ENCODE measurements at places on chromosomes 1 and 21.
A peak's percentile ranks its signal among the peaks of the same experiment; 100 is the strongest.

- DNase-seq: no peak
Measured at GRCh38 chr1:106960412-106960811, 96.1 kb upstream of the PRMT6 start.

DNA sequence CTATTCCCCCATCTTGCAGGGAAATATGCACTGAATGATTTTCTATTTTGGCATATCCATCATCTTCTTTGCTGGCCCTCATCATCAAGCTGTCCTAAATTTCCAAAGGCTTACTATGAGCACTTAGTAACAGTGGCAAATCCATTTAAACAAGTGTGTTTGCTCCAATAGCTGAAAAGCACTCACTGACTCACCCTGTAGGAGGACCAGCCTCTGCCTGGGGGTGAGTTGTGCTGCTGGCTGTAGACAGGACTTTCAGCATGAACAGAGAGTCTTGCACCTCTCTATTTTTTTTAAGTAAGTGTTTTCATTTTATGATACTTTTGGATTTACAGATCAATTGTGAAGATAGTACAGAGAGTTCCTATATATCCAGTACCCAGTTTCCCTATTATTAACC is 97.3 kb downstream of the SLC35F3 start:
- DNase-seq: no peak

DNA sequence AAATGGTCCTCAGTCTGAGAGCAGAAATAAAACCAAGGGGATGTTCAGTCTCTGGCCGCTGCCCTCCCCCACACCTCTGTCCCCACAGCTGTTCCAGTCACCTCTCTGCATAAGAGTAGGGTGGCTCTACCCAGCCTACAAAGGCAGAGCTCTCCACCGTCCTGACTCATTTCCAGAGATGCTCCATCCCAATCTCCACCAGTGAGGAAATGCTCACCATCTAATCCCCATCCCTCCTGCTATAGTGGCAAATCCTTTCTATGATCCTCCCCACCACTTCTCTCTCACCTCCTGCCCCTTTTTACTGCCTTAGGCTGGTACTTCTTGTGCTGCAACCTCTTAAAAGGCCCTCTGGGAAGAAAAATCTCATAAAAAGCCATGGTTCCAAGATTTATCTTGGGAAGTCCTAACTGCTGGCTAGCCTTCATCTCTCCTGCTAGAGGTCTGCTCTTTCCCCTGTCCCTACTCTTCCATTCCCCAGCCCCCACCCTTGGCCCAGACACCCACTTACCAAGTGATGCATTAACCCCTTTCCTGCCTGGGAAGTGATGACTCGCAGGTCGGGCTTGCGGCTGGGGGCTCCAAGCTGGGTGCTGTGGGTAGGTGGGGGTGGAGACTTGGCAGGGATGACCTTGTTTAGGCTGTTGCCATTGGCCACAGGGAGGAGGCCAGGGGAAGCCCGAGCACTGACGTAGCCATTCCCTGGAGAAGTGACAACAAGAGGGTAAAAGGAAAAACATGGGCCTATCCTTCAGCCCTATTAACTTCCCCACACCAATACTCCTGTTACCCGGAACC is 23.9 kb downstream of the MEF2D start:
- peak; percentile 86 for DNase-seq

- DNase-seq: no peak
Measured at GRCh38 chr1:97119260-97120158, 397.9 kb downstream of the PTBP2 start.

- no peak for DNase-seq
Measured at GRCh38 chr1:59394706-59395425, 98.0 kb downstream of the FGGY start.

GRCh38 chr1:223486366-223486765 is 93.2 kb downstream of the CCDC185 start:
- no peak for DNase-seq

- DNase-seq: no peak
Measured at GRCh38 chr1:73676186-73676585, 521.8 kb downstream of the LRRIQ3 start.

GRCh38 chr21:44911384-44912157 is 9.1 kb downstream of the ITGB2 start:
- no peak for DNase-seq

DNA sequence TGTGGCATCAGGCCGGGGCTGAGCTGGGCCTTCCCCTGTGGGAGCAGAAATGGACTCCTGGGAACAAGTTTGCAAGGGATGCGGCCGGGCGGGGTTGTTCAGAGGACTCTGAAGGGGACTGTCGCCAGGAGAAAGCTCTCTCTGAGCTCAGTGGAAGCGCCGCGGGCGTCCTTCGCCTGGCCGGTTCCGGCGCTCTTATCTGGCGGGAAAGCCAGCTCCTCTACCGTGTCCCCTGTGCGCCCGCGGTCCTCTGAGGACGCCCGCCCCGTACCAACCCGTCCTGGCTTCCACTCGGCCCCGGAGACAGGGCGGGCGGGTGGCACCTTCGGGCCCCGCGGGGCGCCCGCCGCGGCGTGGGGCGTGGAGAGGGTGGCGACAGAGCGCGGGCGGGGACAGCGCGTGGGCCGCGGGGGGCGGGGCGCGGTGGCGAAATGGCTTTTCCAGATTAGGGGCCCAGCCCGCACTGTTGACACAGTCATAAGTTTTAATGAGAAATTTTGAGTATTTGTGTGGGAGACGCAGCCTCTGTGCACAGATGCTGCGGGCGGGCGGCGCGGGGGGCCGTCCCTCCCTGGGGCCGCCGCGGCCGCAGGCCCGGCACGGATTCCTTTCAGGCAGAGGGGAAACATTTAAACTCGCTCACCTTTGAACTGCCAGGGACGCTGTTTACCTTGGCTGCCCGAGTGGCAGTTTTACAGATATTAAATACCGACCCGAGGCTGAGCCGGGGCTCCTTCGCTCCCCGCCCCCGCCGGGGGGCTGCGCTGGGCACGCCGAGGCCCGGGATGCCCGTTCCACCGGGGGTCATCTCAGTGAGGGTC is 70.2 kb downstream of the FOXD2 start:
- DNase-seq: no peak

DNA sequence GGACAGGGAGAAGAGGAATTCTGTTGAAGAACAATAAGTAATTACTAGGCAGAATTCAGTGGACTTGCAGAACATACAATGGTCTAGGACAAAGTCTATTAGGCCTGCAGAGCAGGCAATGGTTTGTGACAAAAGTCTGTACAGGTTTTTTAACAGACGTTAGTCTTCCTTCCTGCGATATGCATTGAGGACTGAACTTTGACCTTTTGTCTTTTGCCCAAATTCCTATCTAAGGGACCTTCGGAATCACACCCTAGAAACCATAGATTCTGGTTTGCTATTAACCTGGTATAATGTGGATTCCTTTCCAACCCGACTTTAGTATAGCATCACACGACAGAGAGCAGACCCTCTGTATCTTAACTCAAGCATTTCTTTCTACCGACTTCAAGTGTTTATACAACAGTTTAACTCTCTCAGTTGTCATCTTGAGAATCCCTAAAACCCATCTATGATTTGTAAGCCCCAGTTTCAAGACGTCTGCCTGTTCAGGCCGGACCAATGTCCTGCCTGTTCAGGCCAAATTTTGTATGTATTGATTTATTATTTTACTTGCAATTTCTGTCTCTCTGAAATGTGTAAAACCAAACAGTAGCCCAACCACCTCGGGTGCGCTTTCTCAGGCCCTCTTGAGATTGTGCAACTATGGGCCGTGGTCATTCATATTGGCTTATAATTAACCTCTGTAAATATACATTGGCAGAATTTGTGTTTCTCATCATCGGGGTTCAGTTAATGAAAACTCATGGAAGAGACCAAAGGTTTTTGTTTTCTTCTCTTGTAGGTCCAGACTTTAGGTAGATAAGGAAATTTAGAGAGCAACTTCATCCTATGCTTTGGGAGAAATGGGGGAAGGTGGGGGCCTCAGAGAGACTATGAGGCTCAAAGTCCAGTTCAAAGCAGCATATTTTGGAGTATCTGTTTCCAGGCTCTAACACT is 76.9 kb upstream of the TNFSF18 start:
- DNase-seq: no peak

Measured in fibroblast of skin of abdomen (primary cell).